ENCODE measurements at places on chromosomes 6 and 20. TPM values are rescaled to one million over a fixed set of nuclear protein-coding genes. Genes with fewer than 3 reads are reported as not detected.

RIPPLY2 gene
- 0.29 TPM for total RNA-seq

FITM2 gene
- 9.6 TPM for total RNA-seq

ROS1 gene
- not detected for total RNA-seq

SLC22A3 gene
- 0.58 TPM for total RNA-seq

ORC3 gene
- total RNA-seq, result 31.9 TPM

MTFR2 gene
- 0.66 TPM for total RNA-seq

CST2 gene
- not detected for total RNA-seq

HTR1E gene
- total RNA-seq, result not detected

OR2B2 gene
- total RNA-seq, result not detected

WFDC10B gene
- not detected for total RNA-seq

All from smooth muscle cell of trachea (primary cell).